T follicular helper cell (primary cell): ENCODE measurements at places on chromosomes 5 and 9.
A peak's percentile ranks its signal among the peaks of the same experiment; 100 is the strongest.

DNA sequence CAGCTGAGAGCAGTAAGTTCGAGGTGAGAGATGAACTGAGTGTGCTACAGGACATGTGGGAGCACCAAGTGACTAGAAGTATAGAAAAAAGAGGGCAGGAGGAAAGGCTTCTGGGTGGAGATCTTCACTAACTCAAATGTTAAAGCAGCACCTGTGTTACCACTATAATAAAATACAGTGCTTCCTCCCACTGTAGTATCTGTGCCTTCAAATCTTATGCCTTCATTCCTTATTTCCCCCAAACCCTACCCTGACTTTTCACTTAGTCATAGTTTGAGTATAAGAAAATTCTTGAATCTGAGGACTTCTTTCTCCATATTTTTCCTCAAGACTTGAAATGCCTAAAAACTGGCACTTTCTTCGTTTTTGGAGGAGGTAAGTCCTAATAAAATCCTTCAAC, 61.8 kb downstream of the ALDH1A1 start:
- no peak for DNase-seq

DNA sequence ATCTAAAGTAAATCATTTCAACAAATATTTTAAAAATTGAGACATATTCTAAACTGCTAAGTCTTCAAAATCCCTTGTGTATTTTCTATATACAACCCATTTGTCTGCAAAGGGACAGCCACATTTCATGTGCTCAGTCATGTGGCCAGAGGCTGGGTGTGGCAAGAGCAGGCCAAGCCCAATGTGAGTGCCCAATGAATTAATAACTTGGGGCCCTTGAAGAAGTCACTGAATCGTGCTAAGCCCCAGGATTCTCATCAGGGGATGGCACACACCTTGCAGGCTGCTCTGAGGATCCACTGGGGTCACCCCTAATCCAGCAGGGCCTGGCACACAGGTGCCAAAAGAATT, 78.2 kb upstream of the SMIM23 start:
- DNase-seq, result no peak

DNA sequence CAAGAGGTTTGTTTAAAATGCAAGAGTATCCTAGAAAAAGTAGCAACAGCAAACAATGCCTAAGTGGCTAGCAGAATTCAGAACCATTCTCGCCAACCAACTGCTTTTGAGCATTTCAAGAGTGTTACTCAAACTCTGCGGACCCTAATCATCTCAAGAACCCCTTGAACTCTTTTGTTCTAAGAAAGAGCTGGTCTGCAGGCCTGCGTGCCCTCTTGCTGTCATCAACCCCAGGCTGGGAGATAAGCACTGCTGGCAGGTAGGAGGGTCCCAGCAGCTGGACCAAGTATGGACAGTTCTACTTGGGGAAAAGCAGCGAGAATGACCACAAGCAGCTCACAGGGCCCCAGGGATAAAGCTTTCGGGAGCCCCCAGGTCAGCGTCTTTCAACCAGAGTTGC, 38.3 kb downstream of the MYO10 start:
- no peak for DNase-seq

DNA sequence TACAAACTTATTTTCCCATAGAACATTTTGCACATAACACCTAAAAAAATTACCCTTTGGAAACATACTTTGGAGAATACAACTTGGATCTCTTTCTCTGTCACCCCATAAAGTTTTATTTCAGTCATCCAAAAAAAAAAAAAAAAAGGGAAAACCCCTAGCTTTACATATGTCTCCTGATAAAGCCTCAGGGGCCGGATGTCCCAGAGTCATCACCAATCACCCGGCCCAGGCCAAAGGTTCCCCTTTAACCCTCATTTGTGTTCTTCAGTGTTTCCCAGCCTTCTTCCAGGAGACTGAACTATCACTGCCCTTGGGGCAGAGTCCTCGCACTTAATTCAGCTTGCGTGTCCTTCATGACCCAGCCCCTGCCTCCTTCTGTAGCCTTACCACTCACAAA, 28.8 kb downstream of the ANXA6 start:
- DNase-seq, result no peak

DNA sequence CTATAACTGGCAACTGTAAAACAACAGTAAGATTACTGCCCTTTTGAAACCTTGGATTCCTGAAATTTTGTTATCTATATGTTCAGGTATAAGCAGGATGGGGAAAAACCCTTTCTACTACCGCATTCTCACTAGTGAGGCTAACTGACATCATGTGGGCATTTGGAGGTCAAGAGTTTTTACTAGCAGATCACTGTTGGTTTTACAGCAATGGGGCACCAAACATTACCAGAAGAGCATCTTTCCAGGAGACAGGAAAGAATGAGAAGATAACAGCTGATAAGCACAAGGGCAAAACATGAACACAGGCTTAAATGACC, 20.9 kb upstream of the TTC33 start:
- DNase-seq, result no peak

DNA sequence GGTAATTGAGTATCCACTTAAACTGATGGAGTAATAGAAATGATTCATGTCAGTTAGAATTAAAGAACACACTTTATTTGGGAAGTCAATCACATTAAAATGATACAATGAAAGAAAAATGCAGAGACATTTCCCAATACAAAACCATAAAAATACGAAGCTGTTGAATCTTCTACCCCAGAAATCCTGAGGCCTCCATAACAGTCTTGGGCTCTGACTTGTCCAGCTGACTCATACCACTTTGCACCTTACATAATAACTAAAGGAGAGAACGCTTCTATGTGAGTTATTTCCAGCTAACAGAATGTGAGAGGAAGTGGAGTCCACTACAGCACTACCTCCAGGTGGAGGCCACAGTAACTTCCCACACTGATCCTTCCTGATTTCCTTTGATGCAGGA, 305.0 kb downstream of the MRPS30 start:
- no peak for DNase-seq

- DNase-seq, result no peak
Measured at GRCh38 chr5:74648835-74649293, 8.3 kb upstream of the ENC1 start.

- no peak for DNase-seq
Measured at GRCh38 chr9:72592502-72593403, 71.3 kb downstream of the TMC1 start.

GRCh38 chr9:93324191-93324834, 127.2 kb upstream of the FAM120A start:
- no peak for DNase-seq

- DNase-seq, result no peak
Measured at GRCh38 chr9:78397454-78397853, 100.5 kb downstream of the PSAT1 start.

DNA sequence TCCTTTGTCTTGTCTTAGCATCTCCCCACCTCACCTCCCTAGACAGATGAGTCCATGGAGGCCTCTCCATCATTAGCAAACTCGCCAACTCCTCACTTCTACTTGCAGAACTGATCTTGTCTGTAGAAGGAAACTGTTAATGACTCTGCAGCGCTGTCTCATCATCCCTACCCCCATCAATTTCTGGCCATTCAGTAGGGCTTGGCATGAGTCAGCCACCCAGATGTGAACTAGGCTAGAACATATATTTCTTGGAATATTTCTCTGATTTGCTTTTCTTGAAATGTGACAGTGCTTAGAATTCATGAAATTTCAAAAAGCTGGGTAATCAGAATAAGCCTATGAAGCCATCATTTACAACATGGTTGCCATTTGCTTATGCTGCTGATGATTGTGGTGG, 1125.0 kb upstream of the DMAC1 start:
- DNase-seq, result no peak

- peak; percentile 63 for DNase-seq
Measured at GRCh38 chr5:139774980-139775661, 20.5 kb upstream of the PSD2 start.

DNA sequence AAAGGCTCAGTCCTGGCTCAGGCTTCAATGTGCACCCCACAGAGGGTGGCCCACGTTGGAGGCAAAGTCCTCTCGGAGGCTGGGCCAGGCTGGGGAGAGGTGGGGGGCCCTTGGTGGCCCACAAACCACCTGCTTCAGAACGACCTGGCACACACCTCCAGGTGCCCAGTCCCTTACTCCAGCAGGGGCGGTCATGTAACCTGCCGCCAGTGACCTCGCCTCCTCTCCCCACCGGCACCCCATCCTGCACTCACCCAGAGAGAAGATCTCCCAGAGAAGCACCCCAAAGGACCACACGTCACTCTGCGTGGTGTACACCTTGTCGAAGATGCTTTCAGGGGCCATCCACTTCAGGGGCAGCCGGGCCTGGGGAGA, 22.5 kb upstream of the SCGB3A1 start:
- no peak for DNase-seq

GRCh38 chr9:107737610-107737986, 248.0 kb upstream of the KLF4 start:
- no peak for DNase-seq
